CD4-positive, alpha-beta T cell treated with Interleukin-12 subunit alpha and Interleukin-12 subunit beta, for 1 hour (primary cell): ENCODE measurements at places on chromosomes 3 and 15.

DNA sequence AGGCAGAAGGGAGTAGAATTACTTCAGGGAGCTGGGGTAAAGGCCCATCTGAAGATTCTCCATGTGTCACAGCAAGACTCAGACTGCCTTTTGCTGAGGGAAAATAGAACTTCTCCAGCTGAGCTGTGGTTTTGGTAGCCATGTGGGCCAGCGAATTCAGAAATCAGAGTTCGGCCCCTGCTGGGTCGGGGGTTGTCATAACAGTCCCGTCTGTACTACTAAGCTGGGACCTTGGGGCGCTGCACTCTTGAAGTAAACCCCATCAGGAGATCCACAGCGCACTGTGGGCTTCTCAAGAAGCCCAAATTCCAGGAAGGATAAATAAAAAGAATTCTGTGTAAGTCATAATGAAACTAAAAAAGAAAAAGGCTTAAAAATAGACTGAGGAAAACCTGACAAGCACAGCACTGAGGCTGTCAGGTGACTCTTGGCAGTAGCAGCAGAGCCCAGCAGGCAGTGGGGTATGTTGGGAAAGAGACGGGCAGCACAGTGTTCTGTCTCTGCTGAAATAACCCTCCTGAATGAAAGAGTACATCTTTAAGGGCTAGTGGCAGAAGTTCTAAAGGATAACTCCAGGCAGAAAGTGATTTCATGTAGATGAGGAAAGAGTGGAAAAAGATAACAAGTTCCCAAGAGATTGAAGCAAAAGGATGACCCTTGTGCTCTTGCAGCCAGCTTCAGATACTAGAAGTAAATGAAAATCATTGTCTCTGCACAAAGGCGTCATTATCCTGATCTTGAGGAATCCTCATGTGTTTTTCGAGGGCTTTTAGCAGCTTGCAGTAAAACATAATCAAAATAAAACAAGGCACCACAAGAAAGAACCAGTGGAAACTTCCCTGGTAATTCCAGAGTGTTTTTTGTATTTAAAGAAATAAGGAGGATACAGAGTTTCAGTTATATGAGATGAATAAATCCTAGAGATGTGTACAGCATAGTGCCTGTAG lies 74.5 kb downstream of the RAB7A start:
- no peak for DNase-seq

DNA sequence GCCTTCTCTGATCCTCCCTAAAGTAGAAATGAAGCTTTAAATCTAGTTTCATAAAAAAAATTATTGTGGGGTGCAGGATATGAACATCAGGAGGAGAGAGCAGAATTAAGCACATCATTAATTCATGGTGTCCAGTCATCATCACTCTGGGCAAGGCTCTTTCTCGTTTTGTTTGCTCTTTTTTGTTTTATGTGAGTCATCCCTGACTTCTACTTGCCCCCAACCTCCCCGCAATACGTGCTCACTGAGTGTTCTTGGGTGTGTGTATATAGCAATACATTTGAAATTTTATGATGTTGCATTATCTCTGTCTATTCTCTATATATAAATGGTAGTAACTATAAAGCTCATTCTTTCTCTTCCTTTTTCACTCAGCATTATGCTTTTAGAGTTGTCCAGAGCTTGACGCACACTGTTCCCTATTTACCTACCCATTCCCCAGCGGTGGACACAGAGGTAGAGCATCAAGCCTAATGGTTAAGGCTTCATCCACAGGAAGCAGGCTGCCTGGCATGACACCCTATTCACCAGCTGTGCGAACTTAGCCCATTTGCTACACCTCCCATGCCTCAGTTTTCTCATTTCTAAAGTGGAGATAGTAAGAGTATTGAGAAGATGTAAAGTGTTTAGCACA lies 72.3 kb downstream of the CD200R1L start:
- DNase-seq, result no peak

DNA sequence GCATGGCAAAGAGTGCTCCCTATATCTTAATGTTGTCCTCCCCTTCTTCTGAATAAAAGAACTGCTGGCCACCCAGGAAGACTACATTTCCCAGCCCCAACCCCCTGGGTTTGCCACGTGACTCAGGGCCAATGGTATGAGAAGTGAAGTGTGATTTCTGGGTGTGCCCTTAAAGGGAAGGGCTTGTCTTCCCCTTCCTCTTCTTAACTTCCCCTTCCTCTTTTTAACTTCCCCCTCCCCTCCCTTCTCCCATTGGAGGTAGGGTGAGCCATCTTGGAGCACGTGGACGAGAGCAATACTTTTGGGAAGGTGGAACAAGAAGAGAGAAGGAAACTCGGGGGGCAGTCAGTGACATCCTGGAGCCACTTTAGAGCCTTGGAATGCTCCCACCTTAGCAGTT lies 6.8 kb upstream of the KBTBD12 start:
- DNase-seq, result no peak

- no peak for DNase-seq
These were observed 49.8 kb downstream of the ST3GAL6 start for GRCh38 chr3:98812851-98813374.

GRCh38 chr3:11045536-11045935 lies 53.0 kb downstream of the SLC6A1 start:
- DNase-seq, result no peak

DNA sequence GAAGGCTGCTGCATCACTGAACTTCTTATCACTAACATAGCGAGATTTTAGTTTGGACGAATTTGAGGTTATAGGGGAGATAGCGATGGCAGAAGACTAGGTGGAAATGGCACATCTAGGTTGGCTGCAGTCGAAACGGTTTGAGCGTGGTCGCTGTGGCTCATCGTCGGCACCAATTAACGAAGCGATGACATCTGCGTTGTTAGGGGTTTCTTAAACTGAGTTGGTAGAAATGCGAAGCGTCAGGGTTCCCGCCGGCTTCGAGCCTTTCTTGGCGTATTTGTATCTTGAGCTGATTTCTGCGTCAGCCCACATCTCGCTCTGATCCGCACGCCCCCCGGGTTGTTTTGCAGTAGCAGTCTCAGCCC lies 319 bp downstream of the LNP1 start:
- peak; percentile 60 for DNase-seq

- no peak for DNase-seq
These were observed 14.4 kb upstream of the TNFSF10 start for GRCh38 chr3:172537507-172538158.

DNA sequence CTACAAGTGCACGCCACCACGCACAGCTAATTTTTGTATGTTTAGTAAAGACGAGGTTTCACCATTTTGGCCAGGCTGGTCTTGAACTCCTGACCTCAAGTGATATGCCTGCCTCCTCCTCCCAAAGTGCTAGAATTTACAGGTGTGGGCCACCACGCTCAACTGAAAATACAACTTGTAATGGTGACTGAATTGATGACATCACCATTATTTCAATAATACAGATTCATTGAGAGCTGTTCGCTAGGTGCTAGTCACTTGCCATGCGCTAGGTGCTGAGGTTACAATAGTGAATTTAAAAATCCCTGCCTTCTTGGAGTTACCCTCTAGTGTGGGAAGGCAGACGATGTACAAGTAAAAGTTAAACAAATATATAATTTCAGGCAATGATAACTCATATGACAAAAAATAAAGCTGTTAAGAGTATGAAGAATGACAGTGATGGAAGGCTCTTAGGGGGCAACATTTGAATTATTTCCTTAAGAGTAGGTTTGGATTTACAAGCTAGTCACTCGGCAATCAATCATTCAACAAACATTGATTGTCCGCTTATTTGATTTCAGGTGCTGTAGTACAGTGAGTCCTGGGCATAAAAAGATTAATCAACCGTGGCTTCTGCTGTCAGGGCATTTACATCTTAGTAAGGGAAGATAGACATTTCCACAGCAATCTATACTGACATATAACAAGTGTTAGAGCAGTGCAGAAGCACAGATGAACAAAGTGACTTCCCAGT lies 9.1 kb upstream of the PPARG start:
- no peak for DNase-seq

GRCh38 chr3:24315356-24315755 lies 179.3 kb downstream of the THRB start:
- DNase-seq, result no peak

DNA sequence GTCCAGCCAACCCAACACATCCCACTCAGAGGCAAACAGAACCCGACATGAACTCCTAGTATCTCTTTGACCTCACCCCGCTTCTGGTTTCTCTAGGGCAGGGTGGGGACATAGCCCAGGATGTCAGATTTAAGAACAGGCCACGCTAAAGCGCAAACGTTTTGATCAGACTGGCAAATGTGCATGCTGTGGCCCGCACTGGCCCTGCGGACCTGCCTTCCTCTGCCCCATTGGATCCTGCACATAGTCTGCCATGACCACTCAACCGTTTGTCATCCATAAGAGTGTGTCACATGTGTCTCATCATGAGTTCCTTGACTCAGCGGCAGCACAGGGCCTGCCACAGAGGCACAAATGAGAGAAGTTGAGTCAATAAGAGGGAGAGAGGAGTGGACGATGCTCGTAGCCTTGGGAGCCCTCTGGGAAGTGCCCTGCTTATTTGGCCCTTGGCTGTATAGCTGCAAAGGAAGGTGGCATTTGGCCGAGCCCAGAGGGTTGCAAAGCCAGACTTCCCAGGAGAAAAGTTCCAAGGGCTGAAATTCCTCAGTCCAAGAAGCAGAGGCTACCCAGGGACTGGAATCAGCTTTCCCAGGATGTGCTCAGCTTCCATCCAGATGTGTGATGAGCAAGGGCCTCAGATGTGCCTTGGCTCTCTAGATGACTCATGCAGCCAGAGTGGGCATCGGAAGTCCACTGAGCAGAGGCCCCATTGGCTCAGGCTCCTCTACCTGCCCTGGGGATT lies 55.5 kb upstream of the SLCO2A1 start:
- DNase-seq, result no peak

GRCh38 chr15:52679232-52680040 lies at the start of gene ATOSA:
ATOSA (minus strand) TSS chr15:52679388; CDS start chr15:52678021, 1,367 bp downstream.
- DNase-seq, result peak; percentile 94

DNA sequence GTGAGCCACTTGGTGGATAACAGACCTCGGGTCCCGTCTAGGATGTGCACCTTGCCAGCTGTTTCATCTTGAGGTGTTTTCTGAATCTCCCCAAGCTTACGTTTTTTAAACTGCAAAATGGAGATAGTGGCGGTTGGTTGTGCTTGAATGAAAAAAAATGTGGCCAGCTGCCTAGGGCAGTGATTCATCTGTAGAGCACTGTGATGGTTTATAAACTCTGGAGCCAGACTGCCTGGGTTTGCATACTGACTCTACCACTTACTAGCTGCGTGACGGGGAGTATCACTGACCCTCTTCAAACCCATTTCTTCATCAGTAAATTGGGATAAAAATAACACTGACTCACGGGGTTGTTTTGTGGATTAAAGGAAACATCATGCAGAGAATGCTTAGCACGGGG lies 159.1 kb downstream of the CHL1 start:
- no peak for DNase-seq

DNA sequence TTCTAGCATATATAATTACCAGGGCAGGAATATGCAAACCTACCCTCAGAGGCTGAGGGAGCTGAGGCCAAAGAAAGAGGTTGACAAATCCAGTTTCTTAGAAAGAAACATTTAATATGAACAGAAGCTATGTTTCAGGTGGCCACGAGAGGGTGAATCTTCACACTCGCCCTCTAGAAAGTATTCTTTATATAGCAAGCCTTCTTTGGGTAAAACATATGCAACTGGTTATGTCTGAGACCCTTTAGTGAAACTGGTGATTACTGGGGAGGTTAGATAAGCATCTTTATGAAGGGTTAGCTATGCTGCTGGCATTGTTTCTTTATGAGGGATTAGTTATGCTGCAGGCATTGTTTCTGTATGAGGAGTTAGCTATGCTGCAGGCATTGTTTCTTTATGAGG lies 50.7 kb upstream of the GOLGA6L2 start:
- DNase-seq, result no peak

DNA sequence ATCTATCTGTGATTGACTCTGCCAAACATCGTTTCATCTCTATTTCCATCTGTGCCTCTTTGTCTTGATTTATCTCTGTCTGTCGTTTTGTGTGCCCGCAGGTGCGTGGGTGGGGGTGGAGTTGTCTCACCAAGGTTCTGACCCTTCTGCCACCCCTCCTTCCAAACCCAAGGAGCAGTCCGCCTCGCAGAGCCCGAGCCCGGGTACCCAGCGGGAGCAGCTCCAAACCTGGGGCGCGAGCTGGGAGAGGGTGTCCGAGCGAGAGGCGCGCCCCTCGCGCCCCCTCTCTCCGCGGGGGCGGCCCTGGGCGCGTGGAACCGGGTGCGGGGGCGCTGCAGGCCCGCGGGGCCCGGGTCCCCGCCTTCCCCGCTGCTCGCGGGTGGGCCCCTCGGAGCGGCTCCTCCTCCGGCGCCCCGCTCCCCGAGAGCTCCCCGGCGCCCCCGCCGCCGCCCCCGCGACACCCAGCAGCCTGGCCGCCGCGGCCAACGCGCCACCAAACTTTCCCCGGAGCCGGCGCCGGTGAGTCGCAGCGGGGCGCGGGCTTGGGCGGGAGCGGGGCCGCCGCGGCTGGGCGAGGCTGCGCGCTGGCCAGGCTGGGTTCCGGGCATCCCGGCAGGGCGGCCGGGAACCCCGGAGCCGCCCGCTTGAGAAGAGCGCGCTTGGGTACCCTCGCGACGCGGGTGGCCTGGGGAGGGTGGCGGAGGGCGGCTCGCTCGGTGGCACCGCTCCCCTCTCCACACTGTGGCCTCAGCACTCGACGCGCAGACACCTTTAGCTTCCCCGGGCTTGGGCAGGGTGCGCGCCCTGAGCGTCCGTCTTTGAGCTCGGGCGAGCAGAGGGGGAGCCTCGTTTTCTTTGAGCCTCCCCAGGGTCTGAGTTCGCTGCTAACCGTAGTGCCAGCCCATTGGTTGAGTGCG lies at the start of gene HRH1:
Gene HRH1, plus strand, starts transcription at position 458 of the 917 bp plus-strand sequence. CDS start 104,545 bp downstream, outside the sequence.
- DNase-seq, result no peak

DNA sequence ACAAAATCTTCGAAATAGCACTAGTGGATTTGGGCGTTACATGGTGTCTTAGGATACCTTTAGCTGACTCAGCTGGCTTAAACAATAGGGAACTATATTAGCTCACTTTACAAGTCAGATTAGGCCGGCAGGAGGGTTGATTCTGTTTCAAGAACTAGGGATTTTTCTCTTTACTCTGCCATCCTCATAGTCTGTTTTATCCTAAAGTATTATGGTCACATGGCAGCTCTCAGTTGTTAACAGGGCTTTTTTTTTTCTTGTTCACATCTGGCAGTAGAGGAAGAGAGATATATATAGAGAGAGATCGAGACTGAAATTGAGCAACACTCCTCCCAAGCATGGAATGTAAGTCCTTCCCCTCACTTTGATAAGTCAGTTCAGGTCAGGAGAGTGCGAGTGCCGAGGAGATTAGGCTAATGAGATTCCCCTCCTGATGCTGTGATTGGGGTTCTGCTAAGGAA lies 32.9 kb downstream of the CHP1 start:
- DNase-seq, result no peak

GRCh38 chr3:53375019-53375418 lies 27.7 kb upstream of the DCP1A start:
- DNase-seq, result peak; percentile 36
